ENCODE measurements at places on chromosomes 5 and 9.

DNA sequence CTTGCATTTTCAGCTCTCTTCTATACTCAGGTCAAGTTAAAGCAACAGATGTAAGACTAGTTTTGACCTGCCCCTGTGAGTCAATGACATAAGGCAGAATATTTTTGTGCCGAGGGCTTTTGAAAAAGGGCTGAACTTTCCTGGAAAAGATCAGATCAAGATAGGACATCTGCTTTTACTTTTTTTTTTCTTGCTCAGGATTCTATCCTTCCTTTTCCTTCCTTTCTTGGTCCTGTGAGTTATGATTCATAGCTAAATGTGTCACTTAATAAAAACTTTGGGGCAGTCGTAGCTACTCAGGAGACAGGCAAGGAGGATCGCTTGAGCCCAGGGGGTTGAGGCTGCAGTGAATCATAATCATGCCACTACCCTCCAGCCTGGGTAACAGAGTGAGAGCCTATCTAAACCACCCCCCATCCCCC is 84.3 kb upstream of the BRINP1 start:
- no peak for DNase-seq

- no peak for DNase-seq
These were observed 25.9 kb upstream of the CFAP157 start for GRCh38 chr9:127680846-127681245.

DNA sequence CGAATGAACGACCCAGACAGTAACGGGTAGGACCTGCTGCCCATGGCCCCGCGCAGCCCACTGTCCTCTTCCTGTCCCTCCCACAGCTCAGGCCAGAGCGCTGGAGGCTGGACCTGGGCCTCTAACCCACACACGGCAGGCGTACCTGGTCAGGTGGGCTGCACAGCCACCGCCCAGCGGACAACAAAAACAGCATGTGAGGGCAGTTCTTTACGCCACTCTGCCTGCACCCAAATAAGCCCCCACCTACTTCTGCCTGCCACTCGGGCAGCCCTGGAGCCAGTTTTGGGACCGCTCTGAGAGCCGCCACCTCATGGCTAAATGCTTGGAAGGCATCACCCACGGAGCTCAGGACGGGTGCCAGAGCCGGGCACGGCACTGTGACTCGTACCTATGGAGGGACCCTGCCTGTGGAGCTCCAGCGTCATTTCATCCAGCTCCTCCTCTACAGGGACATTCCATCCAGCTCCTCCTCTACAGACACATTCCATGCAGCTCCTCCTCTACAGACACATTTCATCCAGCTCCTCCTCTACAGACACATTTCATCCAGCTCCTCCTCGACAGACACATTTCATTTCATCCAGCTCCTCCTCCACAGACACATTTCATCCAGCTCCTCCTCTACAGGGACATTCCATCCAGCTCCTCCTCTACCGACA is 18.9 kb downstream of the CLPTM1L start:
- no peak for DNase-seq

- no peak for DNase-seq
These were observed 412.7 kb downstream of the PIK3R1 start for GRCh38 chr5:68628082-68628814.

DNA sequence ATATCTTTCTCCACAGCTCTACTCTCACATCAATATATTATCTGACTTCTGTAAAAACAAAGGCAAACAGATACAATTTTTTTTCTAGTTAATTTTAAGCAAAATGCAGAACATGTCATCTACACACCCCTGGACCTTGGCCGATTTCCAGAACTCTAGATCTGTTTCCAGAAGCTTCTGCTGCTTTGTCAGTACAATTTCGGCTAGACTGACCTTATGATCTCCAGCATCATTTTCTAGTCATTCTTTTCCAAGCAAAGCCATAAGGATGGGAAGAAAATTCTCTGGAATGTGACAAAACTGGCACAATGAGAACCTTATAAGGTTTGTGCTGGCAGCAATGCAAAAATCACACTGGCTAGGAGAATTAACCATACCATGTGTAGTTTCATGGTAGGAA is 132.8 kb upstream of the MPDZ start:
- DNase-seq: no peak

DNA sequence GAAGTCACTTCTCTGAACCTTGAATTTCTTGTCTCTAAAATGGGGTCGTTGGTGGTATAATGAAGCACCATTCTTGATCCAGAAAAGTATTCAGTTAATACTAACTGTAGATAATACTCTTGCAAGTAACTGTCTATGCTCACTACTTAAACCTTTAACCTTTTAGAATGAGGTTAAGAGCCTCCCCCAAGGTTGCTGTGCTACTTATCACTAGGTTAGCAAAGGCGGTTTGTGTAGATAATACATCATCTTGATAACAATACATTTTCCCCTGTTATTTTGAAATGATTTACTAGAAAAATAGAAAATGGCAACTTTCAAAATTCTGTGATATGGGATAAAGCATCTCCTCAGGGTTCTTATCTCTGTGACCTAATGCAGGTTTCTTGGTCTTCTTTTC is 12.6 kb downstream of the MAP3K1 start:
- DNase-seq: no peak

- no peak for DNase-seq
These were observed 17.3 kb upstream of the MSX2 start for GRCh38 chr5:174706997-174707572.

GRCh38 chr5:168295574-168296201 is 4.2 kb downstream of the WWC1 start:
- DNase-seq: no peak

DNA sequence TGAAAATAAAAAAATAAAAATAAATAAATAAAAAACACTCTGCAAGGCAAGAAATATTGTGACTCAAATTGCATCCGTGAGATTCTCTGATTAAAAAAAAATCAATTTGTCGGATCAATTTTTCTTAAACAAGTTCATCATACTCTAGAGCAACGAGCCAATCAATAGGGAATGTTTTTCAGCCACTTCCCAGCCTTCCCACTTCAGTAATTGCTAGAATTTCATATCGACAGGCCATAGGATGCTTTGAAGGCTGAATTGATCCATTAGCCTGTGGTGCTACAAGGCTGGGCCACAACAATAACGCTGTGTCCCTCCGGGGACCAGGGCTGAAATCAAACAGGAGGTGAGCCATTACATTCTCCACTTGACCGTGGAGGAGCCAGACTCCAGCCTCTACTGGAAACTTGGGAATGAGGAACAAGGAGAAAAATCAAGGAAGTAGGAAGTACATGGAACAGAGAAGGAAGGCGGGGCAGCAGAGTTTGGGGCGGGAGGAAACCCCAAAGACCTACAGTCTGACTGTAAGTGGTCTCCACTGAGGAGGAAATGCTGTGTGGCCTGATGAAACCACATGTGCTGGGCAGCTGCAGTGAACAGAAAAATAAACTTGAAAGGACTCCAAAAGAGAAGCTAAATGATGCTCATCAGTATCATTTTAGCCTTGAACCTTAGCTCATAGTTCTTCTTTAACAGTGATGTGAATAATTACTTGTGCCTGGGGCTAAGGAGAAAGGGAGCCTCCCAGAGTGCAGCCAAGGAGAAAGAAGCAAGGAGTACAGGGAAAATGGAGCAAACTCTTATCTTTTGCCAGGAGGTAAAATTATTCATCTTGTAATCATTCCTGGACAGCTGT is 308.6 kb downstream of the TLE1 start:
- no peak for DNase-seq

DNA sequence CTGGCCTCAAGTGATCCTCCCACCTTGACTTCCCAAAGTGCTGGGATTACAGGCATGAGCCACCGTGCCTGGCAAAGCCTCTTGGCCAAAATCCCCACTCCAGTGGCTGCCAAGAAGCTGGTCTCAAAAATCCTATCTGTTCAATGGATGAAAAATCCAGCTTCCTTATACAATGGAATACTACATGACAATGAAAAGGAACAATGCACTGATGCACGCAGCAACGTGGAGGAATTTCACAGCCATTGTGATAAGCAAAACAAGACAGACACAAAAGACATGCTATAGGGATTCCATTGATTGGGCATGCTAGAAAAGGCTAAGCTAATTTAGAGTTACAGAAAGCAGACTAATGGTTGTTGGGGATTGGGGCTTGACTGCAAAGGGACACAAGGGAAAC is 13.1 kb upstream of the SFXN1 start:
- no peak for DNase-seq

DNA sequence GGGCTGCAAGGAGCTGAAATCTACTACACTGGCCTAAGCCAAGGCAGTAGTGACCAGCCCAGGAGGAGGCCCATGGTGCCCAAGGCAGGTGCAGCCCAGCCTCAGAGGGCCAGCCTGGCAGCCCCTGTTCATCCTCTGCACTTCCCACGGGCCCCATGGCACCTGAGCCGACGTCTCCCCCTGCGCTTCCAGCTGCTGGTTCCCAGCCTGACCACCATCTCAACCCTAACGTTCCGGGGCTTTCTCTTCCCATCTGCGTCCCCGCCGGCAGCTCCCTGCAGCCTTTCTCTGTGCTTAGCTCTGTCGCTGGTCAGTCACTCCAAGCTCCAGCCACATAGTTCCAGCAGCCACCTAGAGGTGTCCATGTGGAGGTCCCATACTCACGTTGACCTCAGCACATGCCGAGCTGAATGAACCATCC is 105.5 kb upstream of the LMX1B start:
- DNase-seq: no peak

DNA sequence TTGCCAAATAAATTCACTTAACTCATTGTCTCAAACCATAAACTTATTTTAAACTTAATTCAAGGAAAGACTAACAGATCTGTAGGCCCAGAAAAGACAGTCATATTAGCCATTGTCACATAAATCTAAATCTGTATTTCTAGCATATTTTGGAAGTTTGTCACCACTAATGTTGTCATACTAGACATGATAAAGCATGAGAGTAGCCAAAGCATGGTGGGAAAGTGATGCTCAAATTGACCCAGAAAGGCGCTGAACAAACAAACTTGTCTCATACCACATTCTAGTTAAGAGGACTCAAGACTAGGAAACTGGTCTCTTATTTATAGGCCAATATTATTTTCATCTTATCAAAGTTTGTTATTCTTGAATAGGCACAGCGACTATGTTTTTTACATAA is 99.4 kb downstream of the VCAN start:
- no peak for DNase-seq

GRCh38 chr5:59666440-59667068 is 227.0 kb downstream of the PDE4D start:
- DNase-seq: no peak

DNA sequence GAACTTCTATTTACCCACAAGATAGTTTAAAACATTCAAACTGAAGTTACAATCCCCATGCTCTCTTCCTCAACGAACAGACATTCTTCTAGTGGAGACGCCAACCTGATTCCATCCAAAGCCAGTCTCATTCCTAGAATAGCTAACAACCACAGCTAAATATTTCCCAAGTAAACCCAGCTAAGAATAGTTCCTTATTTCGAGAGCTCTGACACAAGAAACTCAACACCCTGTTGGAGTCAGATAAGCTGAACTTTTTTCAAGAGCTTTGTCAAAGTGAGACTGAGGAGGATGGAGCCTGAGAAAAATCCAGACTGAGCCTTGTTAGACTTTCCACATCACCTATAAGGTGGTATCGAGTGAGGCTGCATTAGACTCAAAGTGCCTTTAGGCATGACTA is 56.7 kb upstream of the RPS23 start:
- no peak for DNase-seq

DNA sequence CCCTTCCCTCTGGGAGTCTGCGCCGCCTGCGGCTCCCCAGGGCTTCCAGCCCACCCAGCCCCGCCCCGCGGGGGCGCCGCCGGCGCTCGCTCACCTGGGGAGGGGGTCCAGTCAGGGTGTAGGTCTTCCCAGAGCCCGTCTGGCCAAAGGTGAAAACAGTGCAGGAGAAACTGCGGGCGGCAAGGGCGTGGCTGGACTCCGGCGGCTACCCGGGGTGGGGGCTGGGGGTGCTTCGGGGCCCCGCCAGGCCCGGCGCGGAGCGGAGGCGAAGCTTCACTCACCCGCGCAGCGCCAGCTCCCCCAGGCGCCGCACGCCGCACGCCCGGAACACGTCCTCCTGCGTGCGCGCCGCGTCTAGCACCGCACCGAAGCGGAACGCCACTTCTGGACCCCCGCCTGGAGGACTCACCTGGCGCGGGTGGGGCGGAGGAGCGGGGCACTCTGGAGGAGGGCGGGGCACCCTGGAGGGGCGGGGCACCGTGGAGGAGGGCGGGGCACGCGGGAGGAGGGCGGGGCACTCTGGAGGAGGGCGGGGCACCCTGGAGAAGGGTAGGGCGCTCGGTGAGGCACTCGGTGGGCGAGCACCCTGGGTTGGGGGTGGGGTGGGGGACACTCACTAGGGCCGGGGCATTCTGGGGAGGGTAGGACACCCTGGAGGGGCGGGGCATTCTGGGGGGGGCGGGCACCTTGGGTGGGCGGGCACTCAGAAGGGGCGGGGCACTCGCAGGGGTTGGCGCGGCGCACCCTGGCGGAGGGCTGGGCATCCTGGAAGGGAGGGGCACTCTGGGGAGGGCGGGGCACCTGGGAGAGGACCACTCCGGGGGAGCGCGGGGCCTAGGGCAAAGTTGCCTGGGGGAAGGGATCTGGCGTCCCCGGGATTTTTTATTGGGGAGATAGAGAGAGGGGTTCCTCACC is 814 bp downstream of the KIF12 start:
- no peak for DNase-seq

- no peak for DNase-seq
These were observed at the start of gene IL11RA for GRCh38 chr9:34651876-34652601. IL11RA (plus strand) TSS chr9:34652185; CDS start chr9:34655218, 3,033 bp downstream.

GRCh38 chr5:68445257-68446069 is 229.9 kb downstream of the PIK3R1 start:
- DNase-seq: no peak

- DNase-seq: no peak
These were observed 18.2 kb downstream of the ATP10B start for GRCh38 chr5:160833806-160834205.

All from GM19239 (cell line).